CD4-positive, alpha-beta T cell treated with Interleukin-4 for 4 hours (primary cell): ENCODE measurements at places on chromosomes 7 and 10.

- DNase-seq = no peak
Measured at GRCh38 chr7:1422512-1423263, 36.6 kb downstream of the MICALL2 start.

DNA sequence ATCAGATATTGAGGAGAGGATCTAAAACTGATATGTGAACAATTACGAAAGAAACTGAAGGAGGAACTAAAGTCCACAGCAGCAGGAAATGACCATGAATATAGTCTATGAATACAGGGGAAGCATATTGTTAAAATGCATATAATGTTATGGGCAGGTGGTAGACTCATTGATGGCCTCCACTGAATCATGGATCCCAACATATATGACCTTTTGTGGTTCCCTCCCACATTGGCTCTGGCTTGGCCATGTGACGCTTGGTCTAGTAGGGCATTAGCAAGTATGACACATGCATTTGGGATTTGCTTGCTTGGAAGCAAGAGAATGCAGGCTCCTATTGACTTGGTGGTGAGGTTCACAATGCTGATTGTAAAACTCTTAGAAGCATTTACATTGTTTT is 55.2 kb upstream of the RAB18 start:
- no peak for DNase-seq

DNA sequence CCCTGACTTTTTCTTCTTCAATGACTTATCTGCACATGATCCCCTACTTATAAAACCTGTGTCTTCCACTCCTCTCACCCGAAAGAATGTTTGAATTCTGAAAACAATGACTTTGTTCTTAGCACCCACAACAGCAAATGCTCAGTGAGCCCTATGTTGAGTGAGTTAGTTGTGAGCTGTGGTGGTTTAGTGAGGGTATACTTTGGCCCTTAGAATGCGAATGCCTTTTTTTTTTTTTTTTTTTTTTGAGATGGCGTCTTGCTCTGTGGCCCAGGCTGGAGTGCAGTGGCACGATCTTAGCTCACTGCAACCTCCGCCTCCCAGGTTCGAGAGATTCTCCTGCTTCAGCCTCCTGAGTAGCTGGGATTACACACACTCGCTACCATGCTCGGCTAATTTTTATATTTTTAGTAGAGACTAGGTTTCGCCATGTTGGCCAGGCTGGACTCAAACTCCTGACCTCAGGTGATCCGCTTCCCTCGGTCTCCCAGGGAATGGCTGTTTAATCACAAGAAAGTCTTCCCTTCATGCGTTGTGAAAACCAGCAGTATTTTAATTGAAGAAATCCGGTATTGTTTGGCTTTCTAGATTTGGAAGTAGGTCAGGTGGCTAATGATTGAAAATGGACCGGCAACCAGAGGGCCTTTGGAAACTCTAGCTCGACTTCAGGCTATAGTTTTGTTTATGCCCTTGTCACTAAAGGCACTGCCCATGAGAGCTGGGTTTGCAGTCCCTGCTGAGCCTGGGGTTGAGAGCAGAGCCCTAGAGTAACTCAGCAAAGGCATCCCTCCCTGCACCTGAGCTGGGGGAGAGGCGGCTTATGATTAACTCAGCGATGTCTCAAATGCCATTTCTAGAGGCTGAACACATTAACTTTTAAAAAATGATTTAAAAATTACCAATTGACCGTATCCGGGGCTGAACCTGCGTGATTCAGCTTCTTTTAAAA is 41.3 kb downstream of the CUX1 start:
- DNase-seq = no peak

- DNase-seq = no peak
Measured at GRCh38 chr10:24777196-24777595, 53.5 kb upstream of the ARHGAP21 start.

- no peak for DNase-seq
Measured at GRCh38 chr7:151012031-151012692, 12.1 kb downstream of the ATG9B start.

GRCh38 chr10:79103585-79103984 is 34.8 kb downstream of the ZMIZ1 start:
- no peak for DNase-seq

DNA sequence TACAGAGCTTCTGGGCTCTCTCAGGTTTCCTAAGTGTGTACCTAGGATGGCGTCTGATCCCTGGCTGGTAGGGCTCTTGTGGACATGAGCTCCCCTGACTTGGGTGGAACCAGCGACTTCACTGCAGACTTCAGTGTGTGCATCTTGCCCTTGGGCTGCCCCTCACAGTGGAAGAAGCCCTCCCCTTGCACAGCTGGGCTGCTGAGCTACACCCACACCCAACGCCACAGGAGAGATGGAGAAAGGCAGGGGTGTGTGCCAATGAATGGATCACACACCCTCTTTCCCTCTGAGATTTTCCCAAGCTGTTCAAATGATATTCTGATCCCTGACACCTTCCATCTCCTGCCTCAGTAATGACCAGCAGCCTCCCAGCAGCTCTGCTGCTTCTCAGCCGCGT is 296.7 kb downstream of the GFRA1 start:
- DNase-seq = no peak

DNA sequence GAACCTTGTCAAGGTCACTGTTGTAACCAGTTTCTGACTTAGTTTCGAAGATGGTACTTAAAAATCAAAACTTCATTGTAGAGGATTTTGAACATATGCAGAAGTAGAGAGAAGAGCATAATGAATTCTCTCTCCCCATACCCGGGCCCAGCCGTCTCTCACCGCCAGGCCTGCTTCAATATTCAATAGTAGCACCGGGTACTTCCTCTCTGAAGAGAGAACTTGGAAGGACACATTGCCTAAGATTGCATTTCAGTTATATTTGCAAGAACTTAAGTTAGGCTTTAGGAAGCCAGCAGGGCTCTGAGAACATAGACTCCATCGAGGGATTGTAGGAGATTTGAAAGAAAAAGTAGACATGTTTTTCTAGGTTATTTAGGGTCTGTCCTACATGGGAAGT is 19.1 kb downstream of the LMTK2 start:
- no peak for DNase-seq

- DNase-seq = no peak
Measured at GRCh38 chr10:122152544-122152943, 118.6 kb upstream of the BTBD16 start.

- no peak for DNase-seq
Measured at GRCh38 chr7:18538554-18539250, 43.2 kb downstream of the HDAC9 start.

GRCh38 chr10:52216852-52217251 is 97.2 kb upstream of the DKK1 start:
- no peak for DNase-seq

GRCh38 chr10:129035052-129035827 is 431.8 kb upstream of the MGMT start:
- peak; percentile 41 for DNase-seq

DNA sequence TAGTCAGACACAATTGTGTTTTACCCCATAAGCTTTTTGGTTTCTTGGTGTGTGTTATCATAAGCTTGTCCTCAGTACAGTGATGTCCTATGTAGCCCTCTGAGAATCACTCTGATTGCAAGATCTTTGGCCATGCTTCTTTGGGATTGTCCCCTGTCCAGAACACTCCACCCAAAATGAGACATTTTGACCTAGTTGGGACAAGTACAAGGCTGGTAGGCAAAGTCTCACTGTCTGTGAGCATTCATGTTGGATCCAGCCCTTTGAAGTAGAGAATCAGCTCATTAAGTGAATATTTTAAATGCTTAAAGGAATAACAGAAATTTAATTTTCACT is 28.9 kb upstream of the PCGF5 start:
- DNase-seq = no peak

DNA sequence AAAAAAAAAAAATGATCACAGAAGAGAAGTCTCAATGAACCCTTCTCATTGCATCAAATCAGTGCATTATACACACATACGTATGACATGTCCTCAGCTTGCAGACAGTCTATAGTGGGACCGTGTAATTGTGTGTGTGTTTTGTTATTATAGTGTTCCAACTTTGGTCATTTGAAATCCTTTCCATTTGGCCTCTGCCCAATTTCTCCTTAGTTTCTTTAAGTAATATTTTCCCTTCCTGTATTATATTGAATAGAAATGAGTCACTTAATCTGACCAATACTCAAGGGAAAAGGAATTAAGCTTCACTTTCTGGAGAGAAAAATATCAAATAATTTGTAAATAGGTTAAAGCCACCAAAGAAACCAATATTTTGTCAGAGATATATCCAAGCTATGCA is 415.5 kb upstream of the SORCS1 start:
- DNase-seq = no peak

GRCh38 chr10:10662716-10663408 is 354.8 kb upstream of the CELF2 start:
- no peak for DNase-seq

DNA sequence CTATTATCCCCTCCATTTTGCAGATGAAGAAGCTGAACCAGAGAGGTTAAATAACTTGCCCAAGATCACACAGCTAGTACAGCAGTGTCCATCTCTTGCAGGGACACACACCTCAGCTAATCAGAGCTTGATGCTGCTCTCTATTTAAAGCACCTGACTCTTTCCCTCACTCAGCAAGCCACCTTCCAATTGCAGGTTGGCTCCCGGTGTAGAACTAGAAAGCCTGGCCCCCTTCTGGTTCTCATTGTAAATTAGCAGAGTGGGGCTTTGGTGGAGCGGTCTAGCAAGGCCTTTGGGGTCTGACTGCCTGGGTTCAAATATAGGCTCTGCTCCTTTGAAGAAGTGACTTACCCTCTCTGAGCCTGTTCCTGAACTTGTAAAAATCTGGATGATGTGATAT is 176.4 kb downstream of the NEURL1 start:
- no peak for DNase-seq

- no peak for DNase-seq
Measured at GRCh38 chr7:124073310-124073645, 40.4 kb upstream of the TMEM229A start.

DNA sequence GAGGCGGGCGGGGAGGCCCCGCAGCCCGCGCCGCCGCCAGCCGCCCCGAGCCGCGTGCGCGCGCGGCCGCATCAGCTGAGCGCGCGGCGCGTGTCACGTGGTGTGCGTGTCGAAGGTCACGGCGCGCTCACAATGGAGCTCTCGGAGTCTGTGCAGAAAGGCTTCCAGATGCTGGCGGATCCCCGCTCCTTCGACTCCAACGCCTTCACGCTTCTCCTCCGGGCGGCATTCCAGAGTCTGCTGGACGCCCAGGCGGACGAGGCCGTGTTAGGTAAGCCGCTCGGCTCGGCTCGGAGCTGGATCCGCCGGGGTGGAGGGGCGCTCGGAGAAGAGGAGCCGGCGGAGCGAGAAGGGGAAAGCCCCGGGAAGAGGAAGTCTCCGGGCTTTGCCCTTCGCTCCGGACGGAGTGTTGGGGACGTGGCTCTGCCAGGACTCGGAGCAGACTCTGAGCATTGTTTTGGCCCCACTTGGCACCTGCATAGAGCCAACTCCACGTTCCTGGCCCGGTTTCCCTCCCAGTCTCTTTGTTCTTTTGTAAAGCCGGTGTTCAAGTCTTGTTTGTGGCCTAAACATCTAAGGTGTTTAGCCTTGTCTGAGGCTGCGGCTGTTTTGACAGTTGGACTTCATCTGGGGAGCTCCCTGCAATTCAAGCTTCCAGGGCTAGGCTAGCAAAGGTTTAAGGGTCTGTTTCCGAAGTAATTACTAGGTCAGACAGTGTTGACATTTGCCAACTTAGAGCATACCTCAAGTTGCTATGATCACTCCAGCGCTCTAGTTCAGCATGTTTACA is at the start of gene COMMD3:
COMMD3 (plus strand) TSS at position 103 of the 790 bp plus-strand sequence; CDS start at position 133, 30 bp downstream.
- peak; percentile 76 for DNase-seq

GRCh38 chr7:47026780-47027361 is 555.0 kb downstream of the TNS3 start:
- DNase-seq = no peak

GRCh38 chr10:24706479-24707118 is 17.1 kb downstream of the ARHGAP21 start:
- DNase-seq = peak; percentile 43

DNA sequence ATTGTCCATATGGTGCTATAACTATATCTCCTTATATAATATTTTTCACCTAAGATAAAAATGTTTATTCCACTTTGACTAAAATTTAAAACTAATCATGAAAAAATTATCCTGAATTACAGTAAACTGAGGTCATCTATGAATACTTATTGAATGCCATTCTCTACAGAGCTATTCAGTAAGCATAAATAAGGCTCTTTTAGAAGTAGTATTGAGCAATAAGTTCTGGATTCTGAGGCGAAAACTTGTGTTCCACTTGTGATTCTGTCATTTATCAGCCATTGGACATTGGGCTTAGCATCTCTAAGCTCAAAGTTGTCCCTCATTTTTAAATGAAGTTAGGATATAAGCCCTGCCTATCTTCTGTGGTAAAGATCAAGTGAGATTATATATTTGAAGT is 130.8 kb downstream of the WNT2 start:
- no peak for DNase-seq

- no peak for DNase-seq
Measured at GRCh38 chr10:133090654-133091053, 2.9 kb downstream of the ADGRA1 start.

DNA sequence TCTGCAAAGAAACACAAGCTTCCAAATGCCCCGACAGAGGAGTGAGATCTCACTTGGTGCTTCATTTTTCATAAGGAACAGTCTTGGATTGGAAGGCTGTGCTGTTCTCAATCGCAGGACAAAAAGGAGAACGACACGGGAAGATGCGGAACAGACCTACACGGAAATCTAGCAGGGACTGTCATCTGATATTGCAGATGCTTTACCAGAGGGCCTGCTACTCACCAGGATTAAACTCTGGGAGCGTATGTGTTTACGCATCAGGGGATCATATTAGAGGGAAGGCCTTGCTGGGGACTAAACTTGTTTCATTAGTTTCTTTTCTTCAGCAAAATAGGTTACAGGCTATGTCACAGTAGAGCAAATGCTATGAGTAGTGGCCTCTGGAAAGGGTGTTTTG is 82.8 kb upstream of the EEPD1 start:
- DNase-seq = no peak
